ENCODE measurements at places on chromosomes 2 and 18.
A peak's percentile ranks its signal among the peaks of the same experiment; 100 is the strongest.

DNA sequence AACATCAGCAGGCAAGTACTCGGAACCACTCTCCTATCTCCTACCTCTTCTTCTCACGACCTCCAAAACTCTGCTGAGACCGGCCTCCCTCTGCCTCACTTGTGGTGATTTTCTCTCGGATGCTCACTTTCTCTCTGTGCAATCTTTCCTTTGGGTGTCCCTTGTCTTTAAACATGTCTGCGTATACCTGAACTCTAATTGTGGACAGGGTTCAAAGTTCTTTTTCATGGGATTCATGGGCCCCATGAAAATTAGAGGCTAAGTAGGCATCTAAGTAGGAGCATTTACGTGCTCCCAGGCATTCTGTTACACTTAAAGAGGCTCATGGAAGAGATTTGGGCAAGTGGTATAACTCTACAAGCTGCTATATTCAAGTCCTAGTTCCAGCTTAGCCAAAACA lies 2.1 kb upstream of the PPP1CB start:
- DNase-seq = no peak

GRCh38 chr2:191020742-191021381 lies 6.9 kb upstream of the STAT1 start:
- peak; percentile 61 for DNase-seq

GRCh38 chr2:233976690-233977294 lies 59.6 kb downstream of the TRPM8 start:
- peak; percentile 51 for DNase-seq

DNA sequence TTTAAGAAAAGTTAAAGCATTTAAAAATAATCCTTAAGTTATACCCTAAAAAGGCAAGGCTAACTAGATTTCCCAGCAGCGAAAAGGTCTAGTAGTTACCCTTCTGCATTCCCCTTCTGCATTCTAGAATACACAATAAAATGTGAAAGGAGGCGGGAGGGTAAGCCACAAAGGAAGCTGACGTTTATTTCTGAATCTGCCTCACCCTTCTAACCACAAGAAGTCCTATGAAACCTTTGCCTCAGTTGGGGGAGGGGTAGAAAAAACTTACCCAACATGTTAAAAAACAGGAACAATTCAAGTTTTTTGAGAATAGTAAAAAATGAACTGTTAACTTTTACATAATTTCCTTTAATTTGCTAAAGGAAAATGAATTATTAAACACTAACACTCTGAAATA lies 11.3 kb downstream of the STK17B start:
- DNase-seq = peak; percentile 68

GRCh38 chr2:219272995-219273394 lies 6.2 kb upstream of the DNAJB2 start:
- no peak for DNase-seq

DNA sequence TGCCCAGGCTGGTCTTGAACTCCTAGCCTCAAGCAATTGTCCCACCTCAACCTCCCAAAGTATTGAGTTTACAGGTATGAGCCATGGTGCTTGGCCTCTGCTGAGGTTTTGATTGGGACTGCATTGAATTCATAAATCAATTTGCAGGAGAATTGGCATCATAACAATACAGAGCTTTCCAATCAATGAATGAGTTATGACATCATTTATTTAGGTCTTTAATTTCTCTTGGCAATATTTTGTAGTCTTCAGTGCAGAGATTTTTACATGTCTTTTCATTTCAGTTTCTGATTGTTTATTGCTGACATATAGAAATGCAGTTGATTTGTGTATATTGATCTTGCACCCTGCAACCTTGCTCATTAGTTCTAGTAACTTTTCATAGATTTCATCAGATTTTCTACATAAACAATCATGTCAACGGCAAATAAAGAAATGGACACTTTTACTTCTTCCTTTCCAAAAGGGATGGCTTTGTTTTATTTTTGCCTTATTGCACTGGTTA lies 119.9 kb downstream of the TFCP2L1 start:
- no peak for DNase-seq

- no peak for DNase-seq
Observed at GRCh38 chr2:241494311-241494908, 14.0 kb downstream of the STK25 start.

- no peak for DNase-seq
Observed at GRCh38 chr18:46374850-46375249, 270.7 kb downstream of the HAUS1 start.

- peak; percentile 54 for DNase-seq
Observed at GRCh38 chr2:128584296-128584890, 265.7 kb upstream of the HS6ST1 start.

DNA sequence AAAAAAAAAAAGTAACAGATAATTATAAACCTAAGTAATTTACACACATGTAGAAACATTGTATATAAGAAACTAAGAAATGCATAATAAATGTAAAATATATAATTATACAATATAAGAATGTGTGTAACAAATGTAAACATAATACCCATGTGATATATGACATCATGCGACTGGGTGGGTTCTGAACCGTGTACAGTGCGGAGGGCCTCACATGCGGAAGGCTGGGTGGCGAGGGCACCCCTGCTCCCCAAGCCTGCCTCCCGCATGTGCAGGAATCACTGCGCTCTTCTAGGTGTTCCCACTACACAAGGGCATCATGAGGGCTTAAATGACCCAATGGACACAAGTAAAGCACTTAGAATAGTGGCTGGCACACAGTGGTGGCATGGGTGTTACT lies 2.0 kb downstream of the PTPN18 start:
- DNase-seq = no peak

DNA sequence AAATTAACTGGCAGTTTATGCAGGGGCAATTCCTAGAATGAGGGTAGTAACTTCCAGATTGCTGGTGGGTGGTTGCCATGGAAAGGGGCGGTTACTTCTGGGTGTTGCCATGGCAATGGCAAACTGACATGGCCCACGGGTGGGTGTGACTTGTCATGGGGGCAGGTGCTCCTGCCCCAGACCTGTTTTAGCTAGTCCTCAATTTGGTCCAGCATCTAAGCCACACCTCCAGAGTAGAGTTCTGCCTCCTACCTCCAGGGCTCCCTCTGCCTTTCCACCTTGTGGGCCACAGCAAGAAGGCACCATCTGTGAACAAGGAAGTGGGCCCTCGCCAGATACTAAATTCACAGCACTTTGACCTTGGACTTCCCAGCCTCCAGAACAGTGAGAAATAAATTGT lies 148.7 kb downstream of the TFCP2L1 start:
- DNase-seq = no peak

GRCh38 chr2:38260469-38260868 lies 116.6 kb downstream of the ATL2 start:
- DNase-seq = no peak

- DNase-seq = no peak
Observed at GRCh38 chr18:63604791-63605567, 17.8 kb downstream of the SERPINB13 start.

Data from AG08396 (cell line).